ENCODE measurements at places on chromosomes 7 and 10.
A peak's percentile ranks its signal among the peaks of the same experiment; 100 is the strongest.

DNA sequence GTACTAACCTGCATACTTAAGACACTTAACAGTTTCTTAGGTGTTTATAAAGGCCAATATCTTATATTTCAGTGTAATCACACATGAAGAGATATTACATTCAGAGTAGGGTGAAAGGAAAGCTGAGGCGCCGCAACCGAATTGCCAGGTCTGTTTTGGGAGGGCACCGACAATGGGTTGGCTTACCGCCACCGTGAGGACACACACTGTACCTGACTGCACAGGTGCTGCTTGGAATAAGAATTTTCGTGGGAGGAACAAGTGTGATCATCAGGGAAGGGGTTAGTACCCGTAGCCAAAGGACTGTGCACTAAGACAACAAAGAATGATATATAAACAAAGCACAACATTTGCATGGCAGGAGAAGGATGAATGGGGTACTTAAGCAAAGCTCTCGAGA, 591.8 kb downstream of the SUGCT start:
- DNase-seq: no peak

- DNase-seq: no peak
These were observed 71.1 kb downstream of the ZRANB1 start for GRCh38 chr10:125012851-125013528.

- no peak for DNase-seq
These were observed 22.5 kb upstream of the ENO4 start for GRCh38 chr10:116826803-116827202.

GRCh38 chr10:114271075-114271778, 32.2 kb downstream of the VWA2 start:
- DNase-seq: no peak

- DNase-seq: no peak
These were observed 489.2 kb downstream of the PTPRN2 start for GRCh38 chr7:158098125-158099030.

DNA sequence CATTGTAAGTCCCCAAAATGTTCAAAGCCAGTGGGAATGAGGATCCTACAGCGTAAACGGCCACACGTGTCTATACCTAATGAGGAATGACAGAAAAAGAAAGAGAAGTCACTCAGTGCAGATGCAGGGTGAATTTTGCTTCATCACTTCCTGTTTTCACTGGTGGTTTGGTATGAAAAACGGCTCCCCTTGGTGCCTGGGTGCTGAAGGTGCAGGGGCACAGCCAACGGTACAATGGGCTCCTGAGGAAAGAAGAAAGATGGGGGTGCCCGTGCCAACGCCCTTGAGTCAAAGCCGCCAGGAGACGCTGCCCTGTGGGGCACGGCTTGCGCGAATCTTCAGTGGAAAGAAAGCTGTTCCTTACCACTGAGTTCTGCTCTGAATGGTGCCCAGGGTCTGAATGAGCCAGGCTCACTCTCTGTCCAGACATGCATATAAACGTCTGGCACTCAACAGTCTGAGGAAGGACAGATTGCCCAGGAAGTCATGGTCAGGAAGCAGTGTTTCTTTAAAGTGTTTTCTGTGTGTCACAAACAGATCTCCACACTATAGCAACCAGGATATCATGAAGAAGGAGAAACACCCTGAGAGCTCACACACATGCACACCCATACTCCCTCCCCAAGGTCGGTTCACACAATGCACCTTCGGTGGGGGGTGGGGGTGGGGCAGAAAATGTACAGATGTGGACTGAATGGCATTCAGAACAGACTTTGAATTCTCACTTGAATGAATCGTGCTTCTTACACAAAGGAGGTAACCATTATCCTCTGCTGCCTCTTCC, 105.8 kb downstream of the ELMO1 start:
- DNase-seq: no peak

GRCh38 chr7:6386779-6387178, 61.0 kb downstream of the DAGLB start:
- DNase-seq: no peak

DNA sequence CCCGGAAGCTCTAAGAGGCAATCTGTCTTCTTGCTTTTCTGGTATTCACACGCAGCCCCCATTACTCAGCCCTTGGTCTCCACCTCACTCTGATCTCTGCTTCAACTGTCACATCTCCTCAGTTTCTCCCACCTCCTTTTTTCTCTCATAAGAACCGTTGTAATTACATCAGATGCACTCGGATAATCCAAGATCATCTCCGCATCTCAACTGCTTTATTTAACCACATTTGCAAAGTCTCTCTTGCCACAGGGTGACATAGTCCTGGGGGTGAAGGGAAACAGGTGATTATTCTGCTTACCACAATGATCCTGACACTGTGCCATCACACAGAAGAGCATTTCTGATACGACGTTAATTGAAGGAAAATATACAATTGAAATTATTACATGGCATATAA, 79.9 kb downstream of the HACD1 start:
- DNase-seq: no peak

GRCh38 chr10:31095677-31096560, 64.3 kb upstream of the ZNF438 start:
- no peak for DNase-seq

- no peak for DNase-seq
These were observed 269.3 kb downstream of the BICC1 start for GRCh38 chr10:58781873-58782488.

DNA sequence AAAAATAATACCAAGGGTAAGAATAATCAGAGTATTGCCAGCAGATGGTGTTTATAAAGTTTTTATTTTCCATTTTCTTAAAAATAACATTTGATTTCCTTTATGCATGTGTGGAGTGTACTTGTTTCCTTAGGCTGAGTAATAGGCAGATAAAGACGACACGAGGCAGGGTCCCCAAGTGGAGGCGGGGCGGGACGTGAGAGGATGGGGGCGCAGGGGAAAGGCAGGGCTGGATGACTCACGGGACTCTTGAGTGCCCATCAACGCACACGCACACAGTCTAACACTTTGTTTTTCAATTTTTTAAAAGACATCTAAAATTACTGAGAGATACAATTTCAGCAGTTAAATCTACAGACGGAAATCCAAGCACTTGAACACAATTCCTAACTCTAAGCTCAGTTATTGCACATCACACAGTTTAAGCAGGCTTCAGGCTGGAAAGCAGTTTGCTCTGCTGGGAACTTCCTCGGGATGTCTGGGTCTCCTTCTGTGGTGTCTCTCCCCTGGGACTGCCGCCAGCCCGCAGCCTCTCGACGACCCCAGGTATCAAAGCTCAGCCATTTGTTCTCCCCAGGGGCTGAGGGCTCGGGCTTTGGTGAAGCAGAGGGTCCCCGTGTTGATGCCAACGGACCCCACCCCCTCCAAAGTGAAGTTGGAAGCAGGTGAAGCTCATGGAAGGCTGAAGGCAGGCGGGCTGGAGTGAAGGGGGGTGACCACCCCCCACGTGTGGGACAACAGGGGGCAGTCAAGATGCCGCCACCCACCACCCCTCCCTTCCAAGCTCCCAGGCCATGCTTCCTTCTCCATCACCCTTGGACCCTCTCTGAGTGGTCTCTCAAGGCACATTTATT, 29.1 kb downstream of the SPOCK2 start:
- no peak for DNase-seq

DNA sequence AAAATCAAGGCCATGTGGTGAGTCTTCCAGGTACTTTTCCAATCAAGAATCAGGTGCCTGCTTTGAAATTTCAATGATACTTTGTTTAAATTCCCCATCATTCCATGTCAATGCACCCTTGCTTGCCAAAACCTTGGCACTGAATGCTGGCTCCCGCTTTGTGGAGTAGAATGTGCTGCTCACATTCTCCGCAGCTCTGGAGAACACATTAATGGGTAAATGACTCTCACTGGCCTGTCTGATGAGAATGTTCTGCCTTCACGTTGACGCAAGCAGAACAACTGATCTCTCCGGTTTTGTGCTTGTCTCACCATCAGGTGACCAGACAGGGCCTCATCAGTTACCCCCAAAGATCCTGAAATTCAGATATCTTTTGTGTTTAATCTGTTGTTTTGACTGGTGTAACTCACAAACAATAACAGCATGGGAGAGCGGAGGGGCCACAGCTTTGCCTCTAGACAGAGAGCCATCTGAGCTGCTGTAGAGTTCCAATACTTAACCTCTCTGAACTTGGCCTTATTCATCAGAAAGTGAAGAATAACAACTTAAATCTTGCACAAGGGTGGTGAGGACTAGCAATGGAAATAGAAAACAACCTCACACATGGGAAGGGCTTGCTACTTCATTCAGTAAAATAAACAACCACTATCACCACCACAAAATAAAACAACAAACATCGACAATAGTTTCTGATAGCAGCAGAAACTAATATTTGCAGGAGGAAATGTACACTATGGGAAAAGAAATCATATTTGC, 276.9 kb upstream of the IGFBP3 start:
- DNase-seq: no peak

- DNase-seq: no peak
These were observed 37.2 kb downstream of the PRSS2 start for GRCh38 chr7:142807855-142808460.

DNA sequence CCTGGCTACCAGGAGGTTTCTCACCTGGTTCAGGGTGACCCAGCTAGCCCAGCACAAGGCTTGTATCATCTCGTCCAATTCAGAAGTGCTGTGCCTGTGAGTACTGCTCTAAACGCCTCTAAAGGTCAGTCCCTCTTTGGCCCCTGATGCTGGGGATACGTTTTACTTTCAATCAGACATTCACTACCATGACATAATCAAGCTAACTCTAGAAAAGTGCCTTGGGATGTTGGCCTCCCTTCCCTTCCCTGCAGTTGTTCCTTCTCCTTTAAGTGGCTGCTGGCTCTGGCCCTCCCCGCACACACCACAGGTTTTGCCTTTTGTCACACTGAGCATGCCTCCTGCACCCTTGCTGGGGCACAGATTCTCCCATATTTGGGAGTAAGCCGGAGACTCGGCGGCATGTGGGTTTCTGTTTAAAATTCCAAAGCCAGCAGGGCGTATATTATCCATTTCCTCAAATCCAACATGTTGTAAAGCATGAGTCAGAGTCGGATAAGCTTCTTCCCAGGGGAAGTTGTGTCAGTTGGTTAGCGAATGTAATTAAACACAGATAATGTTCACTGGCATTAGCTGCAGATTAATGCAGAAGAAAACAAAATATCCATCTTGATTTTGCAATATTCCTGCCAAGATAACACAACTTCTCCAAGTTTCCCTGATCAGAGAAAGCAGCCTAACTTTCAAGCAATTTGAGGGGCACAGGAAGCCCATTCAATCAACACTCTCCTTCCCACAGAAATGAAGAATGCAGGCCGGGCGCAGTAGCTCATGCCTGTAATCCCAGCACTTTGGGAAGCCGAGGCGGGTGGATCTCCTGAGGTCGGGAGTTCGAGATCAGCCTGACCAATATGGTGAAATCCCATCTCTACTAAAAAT, 31.8 kb upstream of the VCL start:
- DNase-seq: peak; percentile 99

GRCh38 chr7:127968547-127968946, 62.7 kb downstream of the LRRC4 start:
- no peak for DNase-seq

- DNase-seq: no peak
These were observed 231.1 kb downstream of the GPR158 start for GRCh38 chr10:25405871-25406270.

DNA sequence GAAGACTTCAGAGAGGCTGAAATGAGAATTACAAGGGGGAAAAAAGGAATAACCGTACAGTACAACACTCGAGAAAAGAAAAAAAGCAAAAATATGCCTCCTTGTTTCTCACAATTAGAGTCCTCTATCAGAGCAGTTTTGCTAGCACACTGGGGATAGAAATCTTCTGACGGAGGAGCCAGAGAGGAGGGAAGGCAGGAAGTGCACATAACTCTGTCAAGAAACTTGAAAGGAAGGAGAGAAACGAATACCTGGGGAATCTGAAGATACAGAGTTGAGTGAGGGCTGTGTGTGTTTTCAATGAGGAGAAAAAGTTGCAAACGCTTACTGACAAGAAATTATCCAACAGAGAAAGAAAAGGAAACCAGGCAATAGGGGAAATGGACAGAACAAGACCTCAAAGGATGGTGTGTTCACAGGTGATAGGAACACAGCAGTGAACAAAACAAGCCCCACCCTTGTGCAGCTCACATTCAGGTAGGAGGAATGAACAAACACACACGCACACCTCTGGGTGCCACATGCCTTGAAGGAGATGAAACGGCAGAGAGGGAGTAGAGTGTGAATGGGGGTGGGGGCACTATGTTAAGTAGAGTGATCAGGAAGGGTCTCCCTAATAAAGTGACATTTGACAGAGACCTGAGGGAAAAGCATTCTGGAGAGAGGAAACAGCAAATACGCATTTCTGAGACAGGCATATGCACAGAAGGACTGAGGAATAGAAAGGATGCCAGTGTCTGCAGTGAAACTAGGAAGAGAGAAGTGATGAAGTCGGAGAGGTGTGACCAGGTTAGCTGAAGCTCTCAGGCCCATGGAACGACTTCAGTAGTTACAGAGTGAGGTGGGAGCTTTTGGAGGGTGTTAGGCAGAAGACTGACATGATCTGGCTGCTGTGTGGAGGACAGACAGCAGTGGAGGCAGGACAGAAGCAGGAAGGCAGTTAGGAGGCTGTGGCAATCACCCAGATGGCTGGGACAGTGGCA, 46.7 kb upstream of the SPOCK2 start:
- DNase-seq: no peak

- no peak for DNase-seq
These were observed 172.5 kb downstream of the SORCS1 start for GRCh38 chr10:106992055-106992454.

GRCh38 chr10:85661123-85661522, 705.5 kb downstream of the GRID1 start:
- DNase-seq: no peak

GRCh38 chr10:69772933-69773704, 28.6 kb upstream of the COL13A1 start:
- no peak for DNase-seq

DNA sequence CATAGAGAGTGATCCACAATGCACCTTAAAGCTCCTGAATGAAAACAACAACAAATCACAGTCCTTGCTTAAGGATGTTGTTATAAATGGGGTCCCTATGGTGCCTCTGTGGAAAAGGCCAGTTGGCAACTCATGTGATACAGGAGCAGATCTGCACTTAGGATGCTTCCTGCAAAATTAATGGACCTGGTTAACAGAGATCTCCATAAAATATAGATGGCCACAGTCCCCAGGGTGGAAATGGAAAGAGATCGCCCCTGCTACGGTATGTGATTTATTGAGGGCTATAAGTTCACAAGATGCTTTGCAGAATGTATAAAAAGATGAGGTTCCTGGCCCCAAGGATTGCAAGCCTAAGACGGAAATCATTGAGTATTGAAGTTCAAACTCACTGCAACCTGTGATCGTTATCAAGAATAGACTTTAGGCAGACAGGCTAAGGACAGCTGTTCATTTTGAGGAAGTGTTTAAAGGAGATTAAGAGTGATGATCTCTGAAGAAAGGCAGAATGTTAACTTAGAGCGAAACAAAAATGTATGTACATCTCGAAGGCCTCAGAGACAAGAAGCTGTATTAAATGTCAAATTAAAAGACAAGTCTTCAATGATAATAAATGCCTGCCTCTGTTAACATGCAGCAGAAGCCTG, 174.1 kb upstream of the PLPP4 start:
- no peak for DNase-seq
